ENCODE measurements at places on chromosomes 6 and 20. TPM values are rescaled to one million over a fixed set of nuclear protein-coding genes. Genes with fewer than 3 reads are reported as not detected.

GRCh38 chr20:25031241-25031640 lies 26.7 kb downstream of the ACSS1 start:
- no peak for DNase-seq

GRCh38 chr20:7902879-7903278 lies 37.4 kb downstream of the HAO1 start:
- no peak for DNase-seq

Gene OR12D3
- total RNA-seq, result not detected

Gene SPATS1
- total RNA-seq, result not detected

Gene MOXD1
- 0.28 TPM for total RNA-seq

Gene ZNF184
- 1.5 TPM for total RNA-seq

Gene ADGRF4
- not detected for total RNA-seq

Gene TREML2
- 0.08 TPM for total RNA-seq

Measured in left lobe of liver (tissue), 2 donors.